ENCODE measurements at places on chromosomes 13 and 19. TPM values are rescaled to one million over a fixed set of nuclear protein-coding genes. Genes with fewer than 3 reads are reported as not detected.

Gene C3
- 0.28 TPM for total RNA-seq

DNA sequence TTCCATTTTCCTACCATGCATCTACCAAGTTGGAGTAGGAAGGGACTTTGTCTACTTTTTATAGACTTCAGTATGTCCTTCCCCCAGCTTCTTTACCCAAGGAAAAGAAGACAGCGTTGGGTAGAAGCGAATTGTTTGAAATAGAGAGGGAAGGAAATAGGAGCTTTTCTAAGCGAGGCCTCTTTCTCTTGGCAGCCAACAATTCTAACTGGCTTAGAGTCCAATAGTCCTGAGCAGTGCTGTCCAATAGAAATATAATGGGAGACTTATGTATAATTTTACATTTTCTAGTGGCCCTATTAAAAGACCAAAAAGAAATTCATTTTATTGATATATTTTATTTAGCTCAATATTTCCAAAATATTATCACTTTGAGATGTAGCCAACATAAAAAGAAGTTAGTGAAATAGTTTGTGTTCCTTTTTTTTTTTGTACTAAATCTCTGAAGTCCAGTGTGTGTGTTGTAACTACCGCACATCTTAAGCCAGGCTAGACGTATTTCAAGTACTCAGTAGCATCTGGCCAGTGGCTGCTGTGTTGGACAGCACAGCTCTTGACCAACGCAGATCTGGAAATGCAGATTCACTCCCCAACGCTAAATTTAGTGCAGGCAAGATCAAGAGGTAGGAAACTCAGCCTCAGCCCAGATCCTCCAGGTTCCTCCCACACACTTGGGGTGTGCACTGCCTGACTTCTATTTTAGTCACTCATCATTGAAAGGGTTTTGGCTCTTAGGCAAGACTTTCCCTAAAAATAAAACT lies 179.2 kb downstream of the SHISA2 start:
- no peak for DNase-seq
- H3K27ac ChIP-seq: no peak overlapping the region
- H3K4me1 ChIP-seq: no peaks in the 10 kb centered on the region
- H3K4me3 ChIP-seq: no peak overlapping the region
- H3K36me3 ChIP-seq: no peaks in the 10 kb centered on the region

GRCh38 chr13:26861941-26862340 lies 101.4 kb upstream of the GPR12 start:
- no peak for DNase-seq
- H3K4me1 ChIP-seq: no peaks in the 10 kb centered on the region
- H3K27ac ChIP-seq: no peak overlapping the region
- no peak overlapping the region for H3K4me3 ChIP-seq

DNA sequence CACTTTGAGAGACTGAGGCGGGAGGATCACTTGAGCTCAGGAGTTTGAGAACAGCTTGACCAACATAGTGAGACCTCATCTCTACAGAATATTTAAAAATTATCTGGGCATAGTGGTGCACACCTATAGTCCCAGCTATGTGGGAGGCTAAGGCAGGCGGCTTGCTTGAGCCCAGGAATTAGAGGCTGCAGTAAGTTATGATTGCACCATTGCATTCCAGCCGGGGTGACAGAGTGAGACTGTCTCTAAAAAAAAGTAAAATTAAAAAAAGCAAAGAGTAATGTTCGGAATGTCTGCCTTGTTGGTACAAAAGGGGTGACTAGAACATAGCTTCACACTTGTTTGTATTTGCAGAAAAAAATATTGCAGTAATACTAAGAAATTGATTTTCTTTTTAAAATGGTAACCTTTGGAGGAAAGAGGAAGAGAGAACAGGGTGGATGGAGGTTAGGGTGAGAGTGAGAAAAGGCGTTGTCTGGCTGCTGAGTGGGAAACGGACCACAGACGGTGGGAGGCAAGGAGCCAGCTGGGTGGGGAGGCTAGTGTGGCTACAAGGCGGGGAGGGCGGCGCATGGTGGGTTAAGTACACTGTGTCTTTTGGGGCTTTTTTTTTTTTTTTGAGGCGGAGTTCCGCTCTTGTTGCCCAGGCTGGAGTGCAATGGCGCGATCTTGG lies 10.2 kb downstream of the PPP1R14A start:
- no peak overlapping the region for H3K4me3 ChIP-seq
- peaks cover 7% of the 10 kb centered on the region for H3K4me1 ChIP-seq
- H3K36me3 ChIP-seq: no peaks in the 10 kb centered on the region
- DNase-seq: peak; percentile 27
- H3K27ac ChIP-seq: peak overlapping the region; percentile 83
- no peaks in the 10 kb centered on the region for H3K27me3 ChIP-seq
